ENCODE measurements at places on chromosomes 16 and 17.

- DNase-seq, result no peak
Observed at GRCh38 chr16:85637061-85637807, 24.1 kb downstream of the GSE1 start.

- no peak for DNase-seq
Observed at GRCh38 chr17:77962348-77962747, 3.8 kb downstream of the TNRC6C start.

DNA sequence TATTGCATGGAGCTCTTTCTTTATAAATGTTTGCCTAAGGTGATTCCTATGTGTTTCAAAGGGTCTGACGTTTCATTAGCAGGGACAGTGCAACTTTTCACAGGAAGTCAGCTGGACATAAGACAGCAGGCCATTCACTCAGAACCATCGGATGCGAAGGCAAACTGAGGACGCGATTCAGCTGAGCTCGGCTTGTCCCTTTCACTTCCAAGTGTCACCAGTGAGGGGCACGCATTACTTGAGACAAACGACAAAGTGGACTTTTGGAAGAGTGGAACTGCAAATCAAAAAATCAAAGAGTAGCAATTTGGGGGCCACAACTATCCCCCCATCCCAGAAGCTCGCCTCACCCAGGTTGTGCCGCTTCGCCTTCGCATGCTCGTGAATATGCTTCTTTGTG, 14.6 kb downstream of the USP22 start:
- no peak for DNase-seq

GRCh38 chr17:50681263-50682200, 26.2 kb downstream of the ANKRD40 start:
- DNase-seq, result peak; percentile 87

DNA sequence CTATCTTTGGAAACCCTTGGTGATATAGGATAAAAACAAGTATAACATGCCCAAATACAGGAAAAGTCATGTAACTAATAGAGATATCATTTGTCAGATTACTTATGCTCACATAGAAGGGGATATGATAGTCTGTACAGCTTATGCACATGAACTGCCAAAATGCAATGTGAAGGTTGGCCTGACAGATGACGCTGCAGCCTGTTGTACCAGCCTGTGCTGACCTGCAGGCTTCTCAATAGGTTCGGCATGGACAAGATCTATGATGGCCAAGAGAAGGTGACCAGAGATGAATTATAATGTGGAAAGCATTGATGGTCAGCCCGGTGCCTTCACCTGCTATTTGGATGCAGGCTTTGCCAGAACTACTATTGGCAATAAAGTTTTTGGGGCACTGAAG, 12.7 kb downstream of the WFIKKN2 start:
- no peak for DNase-seq

DNA sequence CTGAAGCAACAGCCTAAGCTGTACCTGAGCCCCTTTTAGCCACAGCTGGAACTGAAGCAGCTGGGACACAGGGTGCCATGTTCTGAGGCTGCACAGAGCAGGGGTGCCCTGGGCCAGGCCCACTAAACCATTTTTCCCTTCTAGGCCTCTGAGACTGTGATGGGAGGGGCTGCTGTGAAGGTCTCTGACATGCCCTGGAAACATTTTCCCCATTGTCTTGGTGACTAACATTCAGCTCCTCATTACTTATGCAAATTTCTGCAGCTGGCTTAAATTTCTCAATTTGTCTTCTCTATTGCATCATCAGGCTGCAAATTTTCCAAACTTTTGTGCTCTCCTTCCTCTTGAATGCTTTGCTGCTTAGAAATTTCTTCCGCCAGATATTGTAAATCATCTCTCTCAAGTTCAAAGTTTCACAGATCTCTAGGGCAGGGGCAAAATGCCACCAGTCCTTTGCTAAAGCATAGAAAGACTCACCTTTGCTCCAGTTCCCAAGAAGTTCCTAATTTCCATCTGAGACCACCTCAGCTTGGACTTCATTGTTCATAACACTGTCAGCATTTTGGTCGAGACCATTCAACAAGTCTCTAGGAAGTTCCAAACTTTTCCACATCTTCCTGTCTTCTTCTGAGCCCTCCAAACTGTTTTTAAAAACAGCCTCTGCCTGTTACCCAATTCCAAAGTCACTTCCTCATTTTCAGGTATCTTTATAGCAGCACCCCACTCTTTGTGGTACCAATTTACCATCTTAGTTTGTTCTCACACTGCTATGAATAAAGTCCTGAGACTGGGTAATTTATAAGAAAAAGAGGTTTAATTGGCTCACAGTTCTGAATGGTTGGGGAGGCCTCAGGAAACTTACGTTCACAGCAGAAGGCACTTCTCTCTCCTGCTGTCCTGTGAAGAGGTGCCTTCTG, 49.8 kb downstream of the TMEM100 start:
- DNase-seq, result no peak

- DNase-seq, result no peak
Observed at GRCh38 chr17:15281909-15282308, 16.8 kb upstream of the PMP22 start.

- DNase-seq, result peak; percentile 74
Observed at GRCh38 chr17:77323413-77324171, 182.8 kb downstream of the SEC14L1 start.

GRCh38 chr17:56898874-56899273, 15.0 kb downstream of the TRIM25 start:
- no peak for DNase-seq

- no peak for DNase-seq
Observed at GRCh38 chr16:19589106-19589505, 33.6 kb downstream of the VPS35L start.

- DNase-seq, result peak; percentile 49
Observed at GRCh38 chr17:18181358-18181757, 2.3 kb upstream of the ALKBH5 start.

Measured in cardiac fibroblast (primary cell).